Brain pericyte (primary cell): ENCODE measurements at places on chromosomes 13 and 19.

- DNase-seq: no peak
These were observed 52.5 kb upstream of the GAS6 start for GRCh38 chr13:113916330-113916815.

GRCh38 chr19:40217027-40217810 lies 965 bp downstream of the TTC9B start:
- DNase-seq: no peak

GRCh38 chr19:40612831-40613689 lies 11.9 kb downstream of the LTBP4 start:
- DNase-seq: no peak

DNA sequence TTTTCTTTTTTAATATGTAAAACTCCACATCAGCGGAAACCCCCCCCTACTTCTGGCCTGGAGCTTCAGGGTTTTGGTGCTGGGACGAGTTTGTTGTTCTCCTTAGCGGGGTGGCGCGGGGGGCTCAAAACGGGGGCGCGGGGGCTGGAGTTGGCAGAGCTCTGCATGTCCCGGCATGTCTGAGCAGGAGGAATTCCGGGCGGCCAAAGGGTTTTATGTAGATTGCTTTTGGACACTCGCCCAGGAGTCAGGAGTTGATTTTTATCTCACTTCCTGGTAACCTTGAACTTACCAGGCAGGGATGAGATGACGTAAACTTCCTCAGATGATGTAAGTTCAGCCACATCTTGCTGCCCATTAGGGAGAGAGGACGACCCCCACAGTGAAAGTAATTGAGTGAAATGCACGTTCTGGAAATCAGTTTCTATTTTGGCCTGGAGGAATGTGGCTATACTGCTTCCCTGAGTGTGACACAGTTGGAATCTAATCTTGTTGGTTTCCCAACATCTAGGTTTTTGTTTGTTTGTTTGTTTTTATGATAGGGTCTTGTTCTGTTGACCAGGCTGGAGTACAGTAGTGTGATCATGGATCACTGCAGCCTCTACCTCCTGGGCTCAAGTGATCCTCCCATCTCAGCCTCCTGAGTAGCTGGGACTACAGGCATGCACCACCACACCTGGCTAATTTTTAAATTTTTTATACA lies 21.0 kb upstream of the GDF15 start:
- DNase-seq: peak; percentile 98

GRCh38 chr19:10408511-10409283 lies 5.4 kb upstream of the CDC37 start:
- DNase-seq: no peak

- DNase-seq: no peak
These were observed 173.3 kb downstream of the GPC5 start for GRCh38 chr13:91571681-91572080.

- no peak for DNase-seq
These were observed 14.3 kb downstream of the OLFM4 start for GRCh38 chr13:53042877-53043276.

GRCh38 chr13:21322327-21322965 lies 136.7 kb downstream of the ZDHHC20 start:
- no peak for DNase-seq

DNA sequence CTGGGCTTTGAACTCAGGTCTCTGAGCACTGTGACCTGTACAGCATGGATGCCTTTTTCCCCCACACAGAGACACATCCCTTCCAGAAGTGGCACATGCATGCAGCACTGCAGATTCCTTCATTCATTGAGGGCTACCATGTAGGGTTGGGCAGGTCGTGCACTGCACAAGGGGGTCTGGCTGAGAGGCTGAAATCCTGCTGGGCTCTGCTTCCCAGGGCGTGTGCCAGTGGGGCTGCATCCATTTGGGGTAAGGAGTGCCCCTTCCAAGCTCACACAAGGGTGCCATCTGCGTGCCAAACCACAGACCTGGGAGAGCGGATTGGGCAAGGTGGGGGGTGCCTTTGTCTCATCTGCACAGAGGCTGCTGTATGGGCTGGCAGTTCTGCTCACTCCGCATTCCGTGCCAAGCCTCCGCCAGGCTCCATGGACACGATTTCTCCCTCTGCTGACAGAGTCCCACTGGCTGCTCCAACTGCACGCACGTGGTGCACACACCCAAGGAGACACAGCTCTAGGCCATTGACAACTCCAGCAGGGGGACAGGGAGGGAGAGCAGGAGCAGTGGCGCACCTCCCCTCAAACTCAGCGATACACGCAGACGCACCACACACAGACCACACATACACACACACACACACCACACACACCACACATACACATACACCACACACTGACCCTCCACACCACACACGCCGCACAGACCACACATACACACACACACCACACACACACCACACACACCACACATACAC lies 4.5 kb upstream of the SHISA7 start:
- no peak for DNase-seq

DNA sequence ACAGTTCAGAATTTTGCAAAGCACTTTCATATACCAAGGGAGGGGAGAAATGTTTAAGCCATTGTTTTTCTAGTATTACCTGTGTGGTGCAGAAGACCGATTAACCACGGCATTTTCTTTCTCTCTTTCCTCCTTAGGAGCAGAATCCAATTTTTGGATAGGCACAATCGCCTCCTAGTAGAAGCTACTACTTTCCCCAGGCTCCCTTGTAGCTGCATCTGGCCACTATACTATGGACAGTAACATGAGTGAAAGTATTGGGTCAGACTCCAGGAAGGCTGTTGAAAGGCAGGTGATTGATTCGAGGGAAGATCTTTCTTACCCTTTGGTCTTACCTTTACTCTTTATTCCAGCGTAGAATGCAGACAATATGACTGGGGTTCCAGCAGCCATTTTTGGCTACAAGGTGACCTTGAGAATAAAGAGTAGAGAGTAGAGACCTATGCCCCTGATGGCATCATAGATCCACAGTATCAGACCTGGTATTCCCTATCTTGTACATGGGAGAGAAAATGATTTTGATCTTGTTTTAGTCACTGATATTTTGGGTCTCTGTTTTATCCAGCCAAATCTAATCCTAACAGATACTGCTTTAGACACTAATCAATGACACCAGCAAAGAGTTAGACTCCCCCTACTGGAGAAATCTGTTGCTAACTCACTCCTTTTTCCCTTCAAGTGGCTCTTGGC lies 77.0 kb downstream of the LRRC63 start:
- DNase-seq: no peak

DNA sequence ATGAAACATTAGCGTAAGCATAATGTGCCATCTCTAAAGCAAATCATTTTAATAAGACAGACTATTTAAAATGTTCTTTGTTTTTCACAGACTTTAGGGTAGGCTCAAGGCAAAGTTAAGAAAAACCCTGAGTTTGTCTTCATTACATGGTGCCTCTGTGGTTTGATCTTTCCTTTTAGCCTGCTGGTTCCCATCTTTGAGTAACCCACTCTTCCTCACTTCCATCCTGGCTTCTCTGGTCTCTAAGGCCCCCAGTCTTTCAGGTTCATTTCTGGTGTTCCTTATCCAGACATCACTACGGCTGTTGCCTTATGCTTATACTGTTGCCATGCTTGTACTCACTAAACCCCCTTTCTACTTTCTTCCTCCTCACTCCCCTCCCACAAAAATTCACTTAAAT lies 38.4 kb downstream of the DACH1 start:
- no peak for DNase-seq

GRCh38 chr13:72153272-72153671 lies 286.3 kb upstream of the DACH1 start:
- no peak for DNase-seq

- no peak for DNase-seq
These were observed 621.0 kb downstream of the EFNB2 start for GRCh38 chr13:105914291-105915036.

- no peak for DNase-seq
These were observed 68.8 kb downstream of the SIPA1L3 start for GRCh38 chr19:37975596-37976515.

DNA sequence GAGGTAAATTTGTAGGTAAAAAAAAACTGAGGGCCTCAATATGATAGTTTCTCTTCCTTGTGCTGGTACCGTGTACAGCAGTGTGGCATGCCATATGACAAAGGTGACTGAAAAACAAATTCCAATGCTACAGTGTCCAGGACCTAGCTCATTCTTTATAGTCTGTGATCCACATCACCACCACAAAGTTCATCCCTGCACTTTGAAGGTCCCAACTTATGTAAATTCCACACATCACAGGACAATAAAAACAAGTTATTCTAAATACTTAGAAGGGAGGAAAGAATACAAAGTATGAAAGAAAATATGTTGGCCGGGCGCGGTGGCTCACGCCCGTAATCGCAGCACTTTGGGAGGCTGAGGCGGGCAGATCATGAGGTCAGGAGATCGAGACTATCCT lies 314.6 kb upstream of the SGCG start:
- no peak for DNase-seq

- DNase-seq: peak; percentile 63
These were observed 989 bp upstream of the SSC5D start for GRCh38 chr19:55486971-55487923.

DNA sequence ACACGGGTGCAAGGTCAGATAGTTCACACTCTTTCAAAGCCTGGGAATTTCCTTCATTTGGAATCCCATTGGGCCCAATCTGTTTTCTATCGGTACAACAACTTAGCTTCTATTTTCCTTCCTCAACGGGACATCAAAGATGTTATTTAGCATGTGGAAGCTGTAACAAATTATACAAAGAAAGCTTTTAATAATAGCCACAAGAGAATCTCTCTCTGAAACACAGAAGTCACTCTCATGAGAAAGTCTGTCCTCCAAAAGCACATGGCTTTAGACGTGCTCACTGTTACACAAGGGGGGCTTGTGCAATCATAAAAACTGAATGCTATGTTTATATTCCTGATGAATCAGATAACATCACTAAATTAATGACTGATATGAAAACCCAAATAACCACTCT lies 28.9 kb upstream of the CYSLTR2 start:
- no peak for DNase-seq

GRCh38 chr19:18634612-18635297 lies 2.1 kb upstream of the KLHL26 start:
- peak; percentile 65 for DNase-seq

DNA sequence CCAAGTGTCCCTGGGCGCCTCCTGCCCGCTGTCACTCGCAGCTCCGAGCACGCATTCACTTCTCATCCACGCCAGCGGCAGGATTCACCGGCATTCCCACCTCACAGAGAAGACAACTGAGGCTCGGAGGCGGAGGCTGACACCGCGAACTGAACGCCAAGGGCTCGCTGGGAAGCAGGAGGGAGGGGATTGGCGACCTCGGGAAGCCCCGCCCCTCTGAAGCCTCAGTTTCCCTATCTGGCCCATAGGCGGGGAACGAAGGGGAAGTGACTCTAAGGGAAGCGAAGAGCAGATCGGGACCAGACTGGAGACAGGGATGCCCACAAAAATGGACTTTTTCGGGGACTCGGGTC lies 256 bp downstream of the MICOS13 start:
- DNase-seq: no peak

GRCh38 chr19:46524308-46524707 lies 28.6 kb upstream of the PNMA8B start:
- no peak for DNase-seq

- DNase-seq: no peak
These were observed at the start of gene TYROBP for GRCh38 chr19:35908010-35908441. TYROBP (minus strand) TSS chr19:35908295; CDS start chr19:35908228, 67 bp downstream.

GRCh38 chr13:38700051-38700450 lies 13.2 kb downstream of the FREM2 start:
- no peak for DNase-seq

DNA sequence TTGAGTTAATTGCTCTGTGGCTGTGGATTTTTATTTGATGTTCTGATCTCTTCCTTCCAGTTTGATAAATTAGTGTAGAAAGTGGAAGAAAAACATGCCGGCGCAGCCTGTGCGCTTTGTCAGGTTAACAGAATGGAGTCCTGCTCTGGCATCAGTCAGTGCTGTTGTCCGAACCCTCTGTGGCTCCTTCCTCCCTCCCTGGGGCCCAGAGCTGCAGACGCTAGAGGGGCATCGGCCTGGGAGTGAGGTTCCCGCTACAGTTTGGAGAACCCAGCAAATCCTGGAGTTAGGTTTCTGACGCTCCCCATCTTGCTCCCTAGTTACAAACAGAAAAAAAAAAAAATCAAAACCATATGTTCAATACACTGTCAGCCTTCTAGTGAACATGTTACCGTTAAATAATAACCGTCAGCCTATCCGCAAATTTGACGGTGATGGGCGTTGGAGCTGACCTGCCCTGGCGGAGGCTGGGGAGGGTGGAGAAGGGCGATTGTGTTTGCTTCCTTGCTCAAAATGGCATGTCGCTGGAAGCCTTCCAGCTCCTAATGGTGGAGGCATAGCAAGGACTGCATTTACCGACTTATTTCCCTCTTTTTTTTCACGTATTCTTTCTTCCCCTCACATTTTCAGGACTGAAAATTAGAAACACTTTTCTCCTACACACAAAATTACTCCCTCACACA lies 13.6 kb downstream of the MBNL2 start:
- no peak for DNase-seq

DNA sequence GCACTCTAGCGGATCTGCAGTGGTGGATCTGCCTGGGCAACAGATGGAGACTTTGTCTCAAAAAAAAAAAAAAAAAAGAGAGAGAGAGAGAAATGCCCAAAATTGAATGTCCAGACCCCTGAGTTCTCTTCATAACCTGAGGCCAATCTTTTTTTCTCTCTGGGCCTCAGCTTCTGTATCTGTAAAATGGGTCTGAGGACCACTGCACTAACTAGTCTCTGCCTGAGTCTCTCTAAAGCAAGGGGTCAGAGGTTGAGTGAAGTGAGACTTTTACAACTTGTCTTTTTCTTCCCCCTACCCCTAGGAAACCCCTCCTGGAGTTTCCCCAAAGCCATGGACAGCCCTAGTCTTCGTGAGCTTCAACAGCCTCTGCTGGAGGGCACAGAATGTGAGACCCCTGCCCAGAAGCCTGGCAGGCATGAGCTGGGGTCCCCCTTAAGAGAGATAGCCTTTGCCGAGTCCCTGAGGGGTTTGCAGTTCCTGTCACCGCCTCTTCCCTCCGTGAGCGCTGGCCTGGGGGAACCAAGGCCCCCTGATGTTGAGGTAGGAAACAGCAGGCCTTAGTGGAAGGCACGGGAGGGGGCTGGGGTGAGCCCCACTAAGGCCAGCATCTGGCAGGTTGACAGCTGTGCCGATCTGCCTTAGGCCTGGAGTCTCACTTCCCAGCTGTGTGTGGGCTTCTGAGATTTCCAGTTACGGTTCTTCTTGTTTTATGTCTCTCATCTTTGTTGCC lies 1.8 kb downstream of the TMEM91 start:
- DNase-seq: no peak

DNA sequence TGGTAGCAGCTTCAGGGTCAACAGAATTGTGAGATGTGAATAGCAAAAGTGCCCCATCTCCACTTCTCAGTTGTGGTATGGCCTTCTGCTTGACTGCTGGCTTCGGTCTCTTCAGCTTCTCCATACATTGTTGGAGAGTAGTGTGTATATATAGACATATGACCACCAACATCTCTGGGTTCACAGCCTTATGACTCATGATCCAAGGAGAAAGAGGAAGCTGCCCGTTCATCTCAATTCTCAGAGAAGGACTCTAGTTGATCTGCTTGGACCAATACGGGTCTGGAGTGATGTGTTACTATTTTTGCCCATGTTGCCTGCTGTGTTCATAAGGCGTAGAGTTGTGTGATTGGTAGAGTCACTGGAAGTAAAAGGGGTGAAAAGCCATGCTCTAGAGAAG lies 3.6 kb upstream of the COMMD6 start:
- DNase-seq: no peak
